CD8-positive, alpha-beta T cell (primary cell): ENCODE measurements at places on chromosomes 4 and X.

DNA sequence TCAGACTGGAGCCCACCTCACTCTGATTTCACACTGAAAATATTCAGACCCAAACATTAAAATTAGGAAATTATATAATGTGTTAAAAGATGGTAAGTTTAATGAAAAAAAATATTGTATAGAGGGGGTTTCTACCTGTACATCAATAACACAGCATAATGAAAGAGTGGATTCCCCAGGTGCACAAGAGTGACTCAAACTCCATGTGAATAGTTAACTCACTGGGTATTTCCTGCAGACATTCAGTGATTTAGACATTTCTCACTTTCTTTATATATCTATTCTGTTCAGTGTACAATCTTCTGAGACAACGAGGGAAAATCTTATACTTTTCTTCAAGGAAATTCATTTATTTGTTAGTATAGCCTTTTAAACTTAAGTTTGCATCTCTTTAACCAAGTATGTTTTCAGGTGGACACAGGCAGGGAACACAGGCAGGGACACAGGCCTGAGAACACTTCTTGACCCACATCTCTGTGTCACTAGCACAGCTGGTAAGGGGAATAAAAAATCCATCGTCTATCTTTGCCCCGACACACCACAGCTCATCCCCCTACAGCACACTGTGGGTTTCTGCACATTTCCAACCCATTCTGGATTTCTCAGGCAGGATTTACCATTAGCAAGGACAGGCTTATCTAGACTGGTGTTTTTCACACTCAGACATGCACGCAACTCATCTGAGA is 525.5 kb upstream of the BOD1L1 start:
- no peak for DNase-seq

DNA sequence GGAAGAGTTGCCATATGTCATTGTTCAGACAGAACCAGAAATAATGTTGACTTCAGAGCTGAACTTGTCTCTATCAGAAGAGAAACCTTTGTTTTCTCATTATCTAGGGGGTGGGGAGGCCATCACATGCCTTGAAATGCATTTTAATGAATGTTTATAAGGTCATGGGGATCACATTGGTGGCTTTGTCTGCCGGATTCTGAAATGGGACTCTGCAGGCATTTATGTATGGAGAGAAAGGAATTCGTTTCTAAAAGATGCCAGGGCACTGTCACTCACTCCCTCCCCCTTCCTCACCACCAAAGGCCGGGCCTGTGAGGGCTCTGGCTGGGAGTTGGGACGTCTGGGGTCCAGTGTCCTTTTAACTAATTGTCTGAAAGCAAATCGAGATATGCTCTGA is 102.2 kb downstream of the MAMLD1 start:
- DNase-seq, result no peak

GRCh38 chr4:108570993-108571569 is 49.3 kb upstream of the RPL34 start:
- DNase-seq, result no peak

DNA sequence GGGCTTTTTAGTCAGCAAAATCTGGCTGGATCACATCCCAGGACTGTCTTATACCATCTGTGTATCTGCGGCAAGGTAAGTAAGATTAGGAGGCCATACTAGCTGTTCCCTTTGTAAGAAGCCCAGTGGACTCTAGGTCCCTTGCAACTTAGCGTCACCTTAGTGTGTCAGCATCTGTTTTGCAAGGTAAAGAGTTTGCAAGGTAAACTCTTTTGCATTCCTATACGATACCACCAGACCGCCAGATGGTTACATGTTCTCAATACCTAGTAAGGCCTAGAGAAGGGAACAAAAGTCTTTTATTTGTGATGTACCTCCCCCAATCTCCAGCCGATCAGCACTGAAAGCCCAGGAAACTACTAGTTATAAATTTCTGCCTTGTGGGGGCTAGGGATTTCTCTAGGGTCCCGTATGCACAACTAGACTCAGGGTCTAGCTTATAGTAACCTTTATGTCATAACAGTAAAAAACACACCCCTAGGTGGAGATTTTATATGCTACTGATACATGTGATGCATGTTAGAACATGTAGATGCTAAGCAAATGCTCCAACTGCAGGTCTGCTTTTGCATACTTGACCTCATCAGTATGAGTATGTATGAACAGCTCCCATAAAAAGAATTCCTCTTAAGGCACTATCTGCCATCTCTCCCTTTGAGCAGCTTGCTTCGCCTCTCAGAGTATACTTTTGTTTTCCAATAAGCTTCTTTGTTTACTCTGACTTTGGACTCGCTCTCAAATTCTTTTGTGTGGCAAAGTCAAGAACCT is 78.4 kb downstream of the KCNIP4 start:
- no peak for DNase-seq

DNA sequence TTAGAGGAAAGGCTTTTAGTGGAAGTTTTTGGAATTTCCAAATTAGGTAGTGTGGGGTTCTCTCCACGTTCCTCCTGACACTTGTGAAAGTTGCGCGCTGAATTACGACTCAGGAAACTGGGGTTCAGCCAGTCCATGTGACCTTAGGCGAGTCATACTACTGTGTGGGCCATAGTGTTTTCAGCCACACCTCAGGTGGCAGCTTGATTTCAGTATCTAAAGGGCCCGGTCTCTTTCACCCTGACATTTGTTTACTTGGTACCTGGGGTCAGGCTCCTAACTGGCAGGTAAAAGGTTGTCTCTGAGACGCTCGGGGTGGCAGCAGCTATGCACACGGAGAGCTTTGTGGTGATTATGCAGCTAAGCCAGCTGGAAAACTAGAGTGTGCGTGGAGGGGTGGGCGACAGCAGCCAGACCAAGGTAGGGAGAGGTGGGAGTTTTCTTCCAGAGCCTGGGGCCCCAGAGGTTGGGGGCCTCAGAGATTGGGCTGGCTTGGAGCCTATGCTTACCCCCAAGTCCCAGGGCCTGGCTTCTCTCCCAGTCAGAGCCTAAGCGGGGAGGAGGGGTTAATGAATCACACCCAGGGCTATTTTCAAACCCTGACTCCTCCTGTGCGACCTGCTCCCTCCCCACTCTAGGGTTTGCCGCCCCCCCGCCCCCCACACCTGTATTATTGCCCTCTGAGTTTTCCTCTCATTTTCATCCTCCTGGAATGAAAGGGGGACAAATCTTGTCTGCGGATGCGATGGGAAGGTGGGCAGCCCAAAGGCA is 47.2 kb downstream of the STARD8 start:
- no peak for DNase-seq
